Tibial nerve (tissue), 4 donors: ENCODE measurements at places on chromosomes 5 and 9. TPM values are rescaled to one million over a fixed set of nuclear protein-coding genes. Genes with fewer than 3 reads are reported as not detected.

GRCh38 chr5:158233735-158234322 lies 374.9 kb upstream of the CLINT1 start:
- H3K27ac ChIP-seq, result no peak overlapping the region
- H3K4me1 ChIP-seq, result no peaks in the 10 kb centered on the region
- H3K36me3 ChIP-seq, result no peaks in the 10 kb centered on the region
- H3K4me3 ChIP-seq, result no peak overlapping the region
- no peaks in the 10 kb centered on the region for H3K27me3 ChIP-seq

DNA sequence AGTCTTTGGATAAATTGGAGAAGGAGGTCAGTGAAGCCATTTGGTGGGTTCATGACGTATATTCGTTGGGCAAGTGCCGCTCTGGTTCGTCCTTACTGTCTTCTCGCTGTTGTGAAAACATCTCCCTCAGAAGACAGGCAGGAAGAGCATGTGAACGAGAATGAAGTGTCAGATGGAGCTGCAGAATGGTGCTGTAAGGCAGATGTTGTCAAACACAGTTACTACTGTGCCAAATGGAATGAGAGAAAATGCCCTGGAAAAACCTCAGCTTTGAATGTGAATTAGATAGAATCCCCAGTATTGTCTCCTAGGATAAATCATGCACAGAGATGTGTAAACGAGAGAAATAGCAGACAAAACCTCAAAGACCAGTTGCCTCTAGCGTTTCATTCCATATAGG lies 121.5 kb downstream of the CAMK4 start:
- no peaks in the 10 kb centered on the region for H3K4me1 ChIP-seq

DNA sequence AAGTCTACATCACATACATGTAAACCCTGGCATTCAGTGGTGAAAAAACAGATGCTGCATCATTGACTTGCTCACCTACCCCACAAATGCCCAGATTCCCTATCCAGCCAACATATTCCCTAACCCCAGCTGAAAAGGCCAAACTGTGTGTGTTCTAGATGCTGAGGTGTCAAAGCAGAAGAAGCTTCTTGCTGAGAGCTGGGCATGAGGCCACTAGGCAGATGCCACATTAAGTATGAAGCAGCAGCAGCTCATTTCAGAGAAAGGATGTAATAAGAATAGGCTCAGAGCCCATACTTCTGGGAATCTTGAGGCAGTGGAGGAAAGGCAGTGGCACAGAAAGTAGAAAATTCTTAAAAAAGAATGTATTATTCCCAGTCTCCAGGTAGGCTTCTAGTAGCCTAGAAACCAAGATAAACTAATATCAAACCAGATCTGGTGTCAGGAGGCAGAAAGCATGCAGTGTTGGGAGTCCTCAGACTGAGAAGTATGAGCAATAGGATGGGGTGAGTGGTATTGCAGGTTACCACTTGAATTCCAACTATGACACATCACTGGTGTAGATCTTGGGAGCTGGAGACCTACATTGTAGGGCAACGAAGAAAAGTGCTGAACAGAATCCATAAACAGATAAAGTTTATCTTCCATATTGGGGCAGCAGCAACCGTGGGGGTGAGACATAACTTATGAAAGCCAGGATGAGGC lies 71.9 kb upstream of the GRHPR start:
- peaks cover 37% of the 10 kb centered on the region for H3K36me3 ChIP-seq
- no peak for DNase-seq
- no peak overlapping the region for H3K27ac ChIP-seq
- no peaks in the 10 kb centered on the region for H3K27me3 ChIP-seq
- H3K4me1 ChIP-seq, result no peaks in the 10 kb centered on the region

Gene MORN5
- total RNA-seq, result not detected
